ENCODE measurements at places on chromosomes 3 and 15.

DNA sequence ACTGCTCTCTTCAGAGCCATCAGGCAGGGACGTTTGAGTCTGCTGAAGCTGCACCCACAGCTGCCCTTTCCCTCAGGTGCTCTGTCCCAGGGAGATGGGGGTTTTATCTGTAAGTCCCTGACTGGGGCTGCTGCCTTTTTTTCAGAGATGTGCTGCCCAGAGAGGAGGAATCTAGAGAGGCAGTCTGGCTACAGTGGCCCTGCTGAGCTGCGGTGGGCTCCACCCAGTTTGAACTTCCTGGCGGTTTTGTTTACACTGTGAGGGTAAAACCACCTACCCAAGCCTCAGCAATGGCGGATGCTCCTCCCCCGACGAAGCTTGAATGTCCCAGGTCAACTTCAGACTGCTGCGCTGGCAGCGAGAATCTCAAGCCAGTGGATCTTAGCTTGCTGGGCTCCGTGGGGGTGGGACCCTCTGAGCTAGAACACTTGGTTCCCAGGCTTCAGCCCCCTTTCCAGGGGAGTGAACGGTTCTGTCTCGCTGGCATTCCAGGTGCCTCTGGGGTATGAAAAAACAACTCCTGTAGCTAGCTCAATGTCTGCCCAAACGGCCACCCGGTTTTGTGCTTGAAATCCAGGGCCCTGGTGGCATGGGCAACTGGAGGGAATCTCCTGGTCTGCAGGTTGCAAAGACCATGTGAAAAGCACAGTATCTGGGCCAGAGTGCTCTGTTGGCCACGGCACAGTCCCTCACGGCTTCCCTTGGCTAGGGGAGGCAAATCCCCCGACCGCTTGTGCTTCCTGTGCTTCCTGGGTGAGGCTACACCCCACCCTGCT is 21.1 kb upstream of the ST6GAL1 start:
- DNase-seq = no peak

DNA sequence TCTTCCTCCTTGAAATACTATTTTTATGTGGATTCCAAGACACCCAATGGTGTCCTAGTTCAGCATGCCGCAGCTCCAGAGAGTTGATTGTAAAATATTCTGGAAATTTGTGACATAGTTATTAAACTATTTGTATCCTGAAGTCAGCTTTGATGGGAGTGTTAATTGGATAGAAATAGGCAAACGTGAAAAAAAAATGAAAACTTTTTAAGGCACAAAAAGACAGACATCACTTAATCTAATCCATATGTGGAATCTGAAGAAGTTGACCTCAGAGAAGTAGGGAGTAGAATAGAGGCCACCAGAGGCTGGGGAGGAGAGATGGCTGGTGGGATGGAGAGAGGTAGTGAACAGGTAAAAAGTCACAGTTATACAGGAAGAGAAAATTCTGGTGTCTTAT is 704.2 kb downstream of the ROBO1 start:
- DNase-seq = no peak

DNA sequence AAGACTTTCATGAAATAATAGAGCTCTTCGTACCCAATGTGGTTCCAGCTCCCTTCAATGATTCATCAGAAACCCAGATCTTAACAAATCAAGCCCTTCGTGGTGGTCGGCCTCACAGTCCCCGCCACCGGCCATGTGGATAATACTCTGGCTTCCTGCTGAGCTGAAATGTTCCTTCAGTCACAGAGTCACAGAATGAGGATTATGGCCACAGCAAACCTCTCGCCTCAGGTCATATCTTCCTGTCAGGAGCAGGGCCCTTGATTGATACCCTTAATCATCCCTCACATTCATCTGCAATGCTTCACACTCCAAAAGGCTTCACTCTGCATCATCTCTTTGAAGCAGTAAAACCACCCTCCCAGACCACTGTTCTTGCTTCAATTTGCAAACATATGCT is 452.6 kb downstream of the OCA2 start:
- DNase-seq = no peak

DNA sequence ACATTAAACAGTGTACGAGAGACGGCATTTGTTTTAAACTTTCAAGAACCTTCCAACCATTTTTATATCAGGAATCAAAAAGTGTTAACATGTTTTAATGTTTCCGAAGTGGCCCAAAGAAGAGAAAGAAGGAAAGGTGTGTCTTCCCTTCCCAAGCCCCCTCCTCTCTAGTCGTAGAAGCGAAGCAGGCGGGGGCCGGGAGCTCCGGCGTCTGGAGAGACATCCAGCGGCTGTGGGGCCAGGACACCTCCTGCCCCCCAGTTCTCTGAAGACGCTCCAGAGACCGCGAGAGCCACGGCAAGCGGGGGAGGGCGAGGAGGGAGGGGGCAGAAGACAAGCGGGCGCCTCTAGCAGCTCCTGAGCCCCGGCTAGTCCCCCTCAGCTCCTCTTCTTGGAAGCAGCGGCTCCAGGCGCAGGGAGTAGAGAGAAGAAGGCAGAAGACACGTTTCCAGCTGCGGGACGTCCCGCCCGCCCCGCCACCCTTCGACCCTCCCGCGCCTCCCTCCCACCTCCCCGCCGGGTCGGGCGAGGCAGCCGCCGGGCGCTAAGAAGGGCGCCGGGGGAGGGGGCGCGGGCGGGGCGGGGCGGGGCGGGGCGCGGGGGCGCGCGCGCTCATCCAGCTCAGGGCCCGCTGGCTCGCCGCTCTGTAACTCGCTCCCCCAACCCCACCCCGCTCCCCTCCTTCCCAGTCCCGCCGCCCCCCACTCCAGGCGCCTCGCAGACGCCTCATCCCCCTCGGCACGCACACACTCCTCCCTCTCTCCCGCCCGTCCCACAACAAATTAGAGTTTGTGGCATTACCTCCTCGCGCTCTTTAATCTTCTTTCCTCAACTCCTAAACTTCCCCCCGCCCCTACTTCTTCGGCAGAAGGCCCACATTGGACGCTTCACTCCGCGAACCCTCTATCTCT is at the start of gene ZBTB20:
Gene ZBTB20, minus strand, starts transcription at position 871 of the 911 bp plus-strand sequence.
- DNase-seq = peak; percentile 78

- DNase-seq = no peak
Observed at GRCh38 chr3:16740515-16740914, 135.3 kb upstream of the DAZL start.

- no peak for DNase-seq
Observed at GRCh38 chr3:72692990-72693389, 155.3 kb downstream of the SHQ1 start.

GRCh38 chr3:5301651-5302297 is 114.3 kb downstream of the EDEM1 start:
- peak; percentile 33 for DNase-seq
